ENCODE measurements at places on chromosomes 4 and X. TPM values are rescaled to one million over a fixed set of nuclear protein-coding genes. Genes with fewer than 3 reads are reported as not detected.

GRCh38 chrX:371907-372306 is 14.8 kb downstream of the PPP2R3B start:
- peaks cover 22% of the 10 kb centered on the region for H3K4me1 ChIP-seq
- no peaks in the 10 kb centered on the region for H3K27me3 ChIP-seq
- no peak overlapping the region for H3K4me3 ChIP-seq
- no peak for DNase-seq
- H3K36me3 ChIP-seq: no peaks in the 10 kb centered on the region

Gene UGT2A3
- total RNA-seq: 16.3 TPM

DNA sequence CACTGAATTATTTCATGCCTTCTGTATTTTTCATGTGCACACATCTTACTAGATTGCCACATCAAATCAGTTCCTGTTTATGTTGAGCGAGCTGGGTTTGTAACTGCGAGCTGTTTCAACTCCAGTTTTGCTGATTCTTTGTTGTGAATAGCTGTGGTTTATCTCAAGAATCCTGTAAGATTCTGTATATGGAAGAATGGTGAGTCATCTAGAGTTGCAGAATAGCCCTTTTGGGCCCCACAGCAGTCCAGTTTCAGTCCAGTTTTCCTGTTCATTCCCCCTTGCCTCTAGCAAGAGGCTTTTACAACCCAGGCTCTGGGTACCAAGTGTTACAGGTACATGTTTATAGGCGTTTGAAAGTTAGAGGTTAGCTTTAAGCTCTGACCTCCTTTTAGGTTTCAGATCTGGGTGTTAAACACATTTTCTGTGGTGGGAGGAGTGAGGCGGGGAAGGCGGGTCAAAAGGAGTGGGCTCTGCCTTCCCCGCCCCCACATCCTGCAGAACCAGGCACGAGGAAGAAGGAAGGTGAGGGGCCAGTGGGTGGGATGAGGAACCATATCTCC is 32.7 kb downstream of the TBC1D14 start:
- H3K4me1 ChIP-seq: peaks cover 14% of the 10 kb centered on the region
- H3K27ac ChIP-seq: peak overlapping the region; percentile 21
- H3K4me3 ChIP-seq: no peak overlapping the region
- H3K27me3 ChIP-seq: no peaks in the 10 kb centered on the region
- no peaks in the 10 kb centered on the region for H3K36me3 ChIP-seq
- no peak for DNase-seq

GRCh38 chr4:68954126-68954525 is 2.5 kb upstream of the UGT2A3 start:
- H3K27me3 ChIP-seq: no peaks in the 10 kb centered on the region
- H3K27ac ChIP-seq: no peak overlapping the region
- H3K4me3 ChIP-seq: no peak overlapping the region
- peaks cover 10% of the 10 kb centered on the region for H3K4me1 ChIP-seq
- no peaks in the 10 kb centered on the region for H3K36me3 ChIP-seq

DNA sequence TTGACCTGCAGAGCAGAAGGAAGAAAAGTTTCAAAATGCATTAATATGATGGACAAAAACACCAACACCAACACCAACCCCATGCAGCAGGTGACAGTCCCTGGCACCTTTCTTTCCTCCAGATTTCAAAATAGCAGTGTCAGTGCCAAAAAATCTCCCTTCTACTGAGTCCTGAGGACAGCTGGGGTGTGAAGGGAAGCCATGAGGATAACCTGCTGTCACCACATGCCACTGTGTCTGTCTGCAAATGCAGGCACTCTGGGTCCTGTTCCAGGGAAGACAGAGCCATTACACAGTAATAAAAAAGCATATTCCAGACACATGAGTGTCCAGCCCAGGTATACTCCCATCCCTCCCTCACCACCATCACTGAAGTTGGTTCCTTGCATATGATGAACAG is 187.5 kb downstream of the BMP15 start:
- H3K36me3 ChIP-seq: no peaks in the 10 kb centered on the region
- DNase-seq: no peak
- no peak overlapping the region for H3K27ac ChIP-seq
- H3K27me3 ChIP-seq: no peaks in the 10 kb centered on the region
- no peak overlapping the region for H3K4me3 ChIP-seq

- no peak for DNase-seq
- H3K4me3 ChIP-seq: no peak overlapping the region
- no peaks in the 10 kb centered on the region for H3K36me3 ChIP-seq
- H3K27me3 ChIP-seq: peaks cover 2% of the 10 kb centered on the region
Measured at GRCh38 chr4:54685810-54686209, 28.1 kb downstream of the KIT start.

Gene CLGN
- 3.7 TPM for total RNA-seq

Gene LAMP2
- 111 TPM for total RNA-seq

DNA sequence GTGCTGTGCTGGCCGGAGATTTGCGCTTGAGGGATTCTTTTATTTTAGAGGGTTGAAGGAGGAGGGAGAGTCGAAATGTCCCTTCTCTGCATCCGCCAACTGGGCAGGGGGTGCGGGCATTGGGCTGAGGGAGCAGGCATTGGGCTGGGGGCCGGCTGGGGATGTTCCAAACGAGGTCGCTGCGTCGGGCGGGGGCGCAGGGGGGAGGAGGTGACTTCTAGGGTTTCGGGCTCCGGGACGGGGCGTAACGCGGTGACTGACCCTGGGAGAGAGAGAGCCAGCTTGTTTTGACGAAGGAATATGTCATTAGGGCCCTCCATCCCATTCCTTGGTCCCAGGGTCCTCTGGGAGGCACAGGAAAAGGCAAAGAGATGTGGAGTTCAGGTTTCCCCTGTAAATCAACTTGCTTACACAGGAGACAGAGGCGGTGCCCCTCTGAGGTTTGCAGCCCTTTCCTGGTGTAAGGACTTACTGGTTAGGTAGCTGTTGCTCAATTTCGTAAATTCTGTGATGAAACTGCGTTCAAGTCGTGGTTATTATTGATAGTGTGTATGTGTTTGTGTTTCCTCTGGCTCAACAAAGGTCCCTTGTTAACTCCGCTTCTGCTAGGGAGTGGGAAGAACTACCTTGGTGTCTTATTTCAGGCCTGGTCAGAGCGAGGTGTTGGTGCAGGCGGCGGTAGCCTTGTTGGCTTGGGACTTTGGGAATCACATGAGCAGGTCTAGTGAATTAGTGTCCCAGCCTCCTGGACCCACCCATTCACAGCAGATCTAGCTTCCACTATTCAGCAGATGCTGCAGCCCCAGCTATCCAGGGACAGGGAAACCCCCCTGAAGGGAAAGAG is 716 bp downstream of the FHIP1A start:
- peak; percentile 33 for DNase-seq
- H3K4me3 ChIP-seq: peak overlapping the region; percentile 72
- peaks cover 13% of the 10 kb centered on the region for H3K4me1 ChIP-seq
- no peaks in the 10 kb centered on the region for H3K27me3 ChIP-seq
- no peaks in the 10 kb centered on the region for H3K36me3 ChIP-seq

Gene SOD3
- 2.6 TPM for total RNA-seq

DNA sequence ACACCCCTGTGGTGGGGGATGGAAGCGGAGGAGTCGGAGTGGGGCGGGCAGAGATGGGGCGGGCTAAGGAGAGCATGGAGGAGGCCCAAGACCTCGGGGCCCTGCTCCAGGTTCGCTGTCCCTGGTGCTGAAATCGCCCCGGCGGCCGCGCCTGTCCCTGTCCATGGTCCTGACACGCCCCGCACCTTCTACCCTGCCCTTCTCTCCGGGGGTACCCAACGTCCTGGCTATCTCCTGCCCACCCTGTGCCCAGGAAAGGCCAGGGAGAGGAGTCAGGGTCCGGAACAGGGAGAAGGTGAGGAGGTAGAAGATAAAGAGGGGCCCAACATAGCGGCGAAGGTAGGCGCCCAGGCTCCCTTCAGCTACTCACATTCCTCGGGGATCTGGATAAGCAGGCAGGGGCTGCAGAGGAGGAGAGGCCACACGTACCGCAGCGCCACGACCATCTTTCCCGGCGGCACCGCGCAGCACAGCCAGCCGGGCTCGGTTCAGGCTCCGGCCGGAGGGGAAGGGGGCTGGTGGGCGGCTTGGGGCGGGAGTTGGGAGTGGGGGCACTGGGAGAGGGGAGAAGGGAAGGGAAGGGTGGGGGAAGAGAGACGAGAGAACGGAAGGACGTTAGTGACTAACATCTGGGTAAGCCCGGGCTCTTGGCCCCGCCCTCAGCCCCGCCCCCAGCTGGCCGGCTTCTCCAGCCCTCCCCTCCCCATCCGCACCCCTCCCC is 10.4 kb downstream of the L1CAM start:
- H3K27me3 ChIP-seq: no peaks in the 10 kb centered on the region
- H3K4me1 ChIP-seq: no peaks in the 10 kb centered on the region
- no peak overlapping the region for H3K27ac ChIP-seq
- no peaks in the 10 kb centered on the region for H3K36me3 ChIP-seq
- H3K4me3 ChIP-seq: no peak overlapping the region

Gene CXXC4
- 1.1 TPM for total RNA-seq

GRCh38 chr4:168659741-168660465 is 163.1 kb downstream of the PALLD start:
- H3K36me3 ChIP-seq: no peaks in the 10 kb centered on the region
- H3K4me1 ChIP-seq: peaks cover 15% of the 10 kb centered on the region
- no peak overlapping the region for H3K4me3 ChIP-seq
- no peak for DNase-seq

DNA sequence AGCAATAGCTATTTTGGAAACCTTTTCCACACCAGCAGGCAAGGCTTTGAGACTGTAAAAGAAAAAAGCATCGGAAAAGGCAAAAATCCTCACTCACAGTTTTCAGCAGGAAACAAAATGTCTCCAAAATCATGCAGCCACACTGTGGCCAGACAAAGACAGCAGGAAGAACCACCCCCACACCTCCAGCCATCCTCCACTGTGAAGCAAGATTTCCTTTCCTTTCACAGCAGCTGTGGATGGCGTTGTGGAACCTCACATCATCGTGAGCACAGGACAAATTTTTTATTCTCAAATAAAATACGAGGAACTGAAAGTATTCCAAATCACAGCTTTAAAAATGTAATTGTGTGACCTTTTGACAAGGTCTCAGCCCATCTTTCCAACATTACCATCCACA is 351.7 kb upstream of the NOCT start:
- DNase-seq: no peak
- no peaks in the 10 kb centered on the region for H3K36me3 ChIP-seq
- peaks cover 3% of the 10 kb centered on the region for H3K27me3 ChIP-seq

GRCh38 chr4:181388061-181388460 is 855.1 kb upstream of the TENM3 start:
- no peaks in the 10 kb centered on the region for H3K27me3 ChIP-seq
- DNase-seq: no peak
- no peaks in the 10 kb centered on the region for H3K4me1 ChIP-seq

- no peaks in the 10 kb centered on the region for H3K27me3 ChIP-seq
- no peak for DNase-seq
- no peak overlapping the region for H3K4me3 ChIP-seq
Measured at GRCh38 chr4:2257361-2258081, 4.4 kb downstream of the MXD4 start.

Gene ASMT
- total RNA-seq: not detected

Gene CFAP99
- total RNA-seq: 0.33 TPM

DNA sequence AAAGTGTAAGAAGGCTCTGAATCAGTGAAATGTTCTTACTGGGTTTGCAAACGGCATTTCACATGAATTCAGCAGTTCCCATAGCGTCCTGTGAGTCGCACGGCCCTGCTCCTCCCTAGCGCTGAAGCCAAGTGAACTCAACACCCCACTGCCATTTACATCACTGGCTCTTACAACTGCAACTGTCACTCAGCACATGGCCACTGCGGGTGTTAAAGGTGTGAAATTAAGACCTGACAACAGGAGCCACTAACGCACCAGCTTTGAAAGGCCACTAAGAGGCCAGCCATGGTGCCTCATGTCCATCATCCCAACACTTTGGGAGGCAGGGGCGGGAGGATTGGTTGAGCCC is 31.7 kb downstream of the RNF212 start:
- no peak overlapping the region for H3K27ac ChIP-seq
- no peak overlapping the region for H3K4me3 ChIP-seq
- DNase-seq: no peak
- no peaks in the 10 kb centered on the region for H3K27me3 ChIP-seq
- H3K4me1 ChIP-seq: no peaks in the 10 kb centered on the region

Gene PPARGC1A
- 7.7 TPM for total RNA-seq

GRCh38 chr4:123466080-123466785 is 69.6 kb downstream of the SPRY1 start:
- no peaks in the 10 kb centered on the region for H3K4me1 ChIP-seq
- no peak overlapping the region for H3K27ac ChIP-seq
- H3K36me3 ChIP-seq: no peaks in the 10 kb centered on the region
- no peaks in the 10 kb centered on the region for H3K27me3 ChIP-seq
- no peak overlapping the region for H3K4me3 ChIP-seq

GRCh38 chr4:145093638-145094037 is 4.4 kb downstream of the ANAPC10 start:
- DNase-seq: no peak
- H3K27me3 ChIP-seq: no peaks in the 10 kb centered on the region
- no peak overlapping the region for H3K4me3 ChIP-seq
- peaks cover 9% of the 10 kb centered on the region for H3K4me1 ChIP-seq
- peaks cover 8% of the 10 kb centered on the region for H3K36me3 ChIP-seq

DNA sequence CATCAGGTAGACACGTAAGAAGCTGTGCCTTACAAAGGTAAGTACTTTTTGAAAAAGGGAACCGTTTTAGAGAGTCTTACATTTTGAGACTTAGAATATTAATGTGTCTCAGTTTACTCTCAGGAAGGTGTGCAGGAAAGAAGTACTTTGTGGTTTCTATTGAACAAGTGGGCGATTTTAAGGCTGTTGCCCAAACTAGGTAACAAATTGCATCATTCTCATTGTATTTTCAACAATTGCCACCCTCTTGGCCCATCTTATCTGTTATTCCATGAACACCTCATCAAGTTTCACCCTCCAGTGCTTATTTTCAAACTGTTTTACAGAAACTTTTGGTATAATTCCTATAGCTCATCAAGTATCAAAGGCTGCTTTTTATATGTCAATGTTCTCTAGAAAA is 158.3 kb downstream of the SLC4A4 start:
- H3K27ac ChIP-seq: no peak overlapping the region
- H3K27me3 ChIP-seq: no peaks in the 10 kb centered on the region
- H3K4me3 ChIP-seq: no peak overlapping the region
- DNase-seq: no peak
- H3K4me1 ChIP-seq: no peaks in the 10 kb centered on the region
- no peaks in the 10 kb centered on the region for H3K36me3 ChIP-seq

DNA sequence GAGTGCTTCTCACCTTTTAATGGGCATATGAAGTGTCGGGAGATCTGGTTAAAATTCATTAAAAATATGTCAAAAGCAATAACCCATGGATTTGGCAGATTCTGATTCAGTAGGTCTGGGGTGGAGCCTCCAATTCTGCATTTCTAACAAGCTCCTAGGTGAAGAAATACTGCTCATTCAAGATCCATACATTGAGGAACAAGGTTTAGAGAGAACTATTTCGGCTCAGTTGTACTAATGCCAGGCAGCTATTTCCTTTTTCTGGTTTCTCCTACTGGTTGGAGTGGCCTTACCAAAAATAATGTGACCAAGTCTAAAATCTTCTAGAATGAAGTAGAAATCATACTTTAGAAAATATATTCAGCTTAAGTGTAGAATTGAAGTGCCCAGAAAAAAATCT is 117.5 kb downstream of the TSPAN7 start:
- no peaks in the 10 kb centered on the region for H3K27me3 ChIP-seq
- no peak for DNase-seq
- no peaks in the 10 kb centered on the region for H3K36me3 ChIP-seq
- no peak overlapping the region for H3K27ac ChIP-seq

- no peak overlapping the region for H3K27ac ChIP-seq
- DNase-seq: no peak
- H3K27me3 ChIP-seq: no peaks in the 10 kb centered on the region
- H3K4me3 ChIP-seq: no peak overlapping the region
- peaks cover 2% of the 10 kb centered on the region for H3K36me3 ChIP-seq
- peaks cover 4% of the 10 kb centered on the region for H3K4me1 ChIP-seq
Measured at GRCh38 chr4:76752861-76753501, 145.0 kb downstream of the SOWAHB start.

Gene MAGIX
- 2.9 TPM for total RNA-seq

Gene PTCHD1
- total RNA-seq: under 0.01 TPM
